Activated CD4-positive, alpha-beta T cell treated with anti-CD3 and anti-CD28 coated beads for 36 hours (primary cell): ENCODE measurements at places on chromosomes 2 and 18. TPM values are rescaled to one million over a fixed set of nuclear protein-coding genes. Genes with fewer than 3 reads are reported as not detected.

GRCh38 chr2:159106109-159106508 lies 137.7 kb downstream of the TANC1 start:
- DNase-seq: no peak
- no peaks in the 10 kb centered on the region for H3K4me1 ChIP-seq
- H3K27me3 ChIP-seq: peaks cover 2% of the 10 kb centered on the region
- H3K36me3 ChIP-seq: no peaks in the 10 kb centered on the region

GRCh38 chr2:134379293-134379692 lies 125.4 kb downstream of the MGAT5 start:
- no peaks in the 10 kb centered on the region for H3K27me3 ChIP-seq
- DNase-seq: no peak
- H3K4me3 ChIP-seq: no peak overlapping the region
- no peaks in the 10 kb centered on the region for H3K4me1 ChIP-seq
- no peak overlapping the region for H3K27ac ChIP-seq

- peaks cover 2% of the 10 kb centered on the region for H3K36me3 ChIP-seq
- H3K4me1 ChIP-seq: peaks cover 60% of the 10 kb centered on the region
- no peak overlapping the region for H3K4me3 ChIP-seq
- no peaks in the 10 kb centered on the region for H3K27me3 ChIP-seq
Measured at GRCh38 chr2:43146083-43146482, 80.3 kb downstream of the ZFP36L2 start.

- DNase-seq: no peak
- H3K4me3 ChIP-seq: no peak overlapping the region
- no peaks in the 10 kb centered on the region for H3K27me3 ChIP-seq
- H3K4me1 ChIP-seq: no peaks in the 10 kb centered on the region
- no peaks in the 10 kb centered on the region for H3K36me3 ChIP-seq
- H3K27ac ChIP-seq: no peak overlapping the region
Measured at GRCh38 chr2:164015328-164016123, 279.7 kb upstream of the FIGN start.

The FAM237A gene
- not detected for total RNA-seq

- peaks cover 7% of the 10 kb centered on the region for H3K36me3 ChIP-seq
- peak; percentile 43 for DNase-seq
- H3K27ac ChIP-seq: no peak overlapping the region
Measured at GRCh38 chr2:144424559-144425240, 95.2 kb downstream of the ZEB2 start.

The SULT1C2 gene
- total RNA-seq: not detected

GRCh38 chr2:17079262-17079661 lies 413.6 kb upstream of the CYRIA start:
- peaks cover 2% of the 10 kb centered on the region for H3K36me3 ChIP-seq
- H3K27me3 ChIP-seq: no peaks in the 10 kb centered on the region
- H3K4me3 ChIP-seq: no peak overlapping the region
- DNase-seq: no peak
- no peaks in the 10 kb centered on the region for H3K4me1 ChIP-seq

DNA sequence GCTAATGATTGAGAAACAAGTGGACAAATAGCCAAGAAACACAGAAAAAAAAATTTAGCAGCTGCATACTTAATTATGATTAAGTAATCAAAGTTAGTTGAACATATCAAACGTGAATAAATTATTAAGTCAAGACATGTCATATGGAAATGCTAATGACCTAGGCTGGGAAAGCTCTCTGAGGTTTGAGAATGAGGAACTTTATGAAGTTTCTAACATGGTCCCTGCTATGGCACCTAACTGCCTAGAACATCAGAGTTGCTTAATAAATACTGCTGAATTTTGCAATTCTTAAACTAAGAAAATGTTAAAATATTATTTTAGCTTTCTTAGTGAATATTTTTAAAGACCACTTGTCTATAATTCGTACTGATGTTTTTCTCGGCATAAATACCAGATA lies 99.8 kb downstream of the AFF3 start:
- H3K27me3 ChIP-seq: no peaks in the 10 kb centered on the region
- H3K27ac ChIP-seq: no peak overlapping the region
- no peak for DNase-seq
- H3K4me3 ChIP-seq: no peak overlapping the region
- no peaks in the 10 kb centered on the region for H3K36me3 ChIP-seq

DNA sequence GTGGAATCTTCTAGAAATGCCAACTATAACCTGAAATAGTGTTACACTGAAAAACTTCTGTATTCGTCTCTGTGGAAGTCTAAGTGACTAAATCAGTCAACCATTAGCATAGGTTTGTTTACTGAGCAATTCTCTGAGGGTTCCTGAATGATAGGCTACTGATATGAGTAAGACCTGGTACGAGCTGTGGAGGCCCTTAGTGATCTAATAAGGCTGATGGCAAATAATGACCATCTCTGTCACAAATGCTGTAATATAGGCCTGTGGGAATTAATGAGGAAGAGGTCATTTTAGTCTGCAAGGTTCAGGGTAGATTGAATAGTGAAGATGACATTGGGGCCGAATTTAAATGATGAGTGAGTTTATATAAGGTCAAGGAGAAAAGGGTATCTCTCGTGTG lies 82.5 kb downstream of the MGAT5 start:
- DNase-seq: no peak
- H3K4me3 ChIP-seq: no peak overlapping the region

The TCF23 gene
- 0.02 TPM for total RNA-seq

The ANKRD53 gene
- total RNA-seq: 0.14 TPM
